ENCODE measurements at places on chromosomes 12 and 14.

- no peak for DNase-seq
These were observed 11.7 kb upstream of the RIPK3 start for GRCh38 chr14:24351517-24351916.

- DNase-seq, result no peak
These were observed 211.0 kb downstream of the RBM19 start for GRCh38 chr12:113755098-113755497.

- no peak for DNase-seq
These were observed 7.2 kb downstream of the LGALS3 start for GRCh38 chr14:55136241-55136640.

DNA sequence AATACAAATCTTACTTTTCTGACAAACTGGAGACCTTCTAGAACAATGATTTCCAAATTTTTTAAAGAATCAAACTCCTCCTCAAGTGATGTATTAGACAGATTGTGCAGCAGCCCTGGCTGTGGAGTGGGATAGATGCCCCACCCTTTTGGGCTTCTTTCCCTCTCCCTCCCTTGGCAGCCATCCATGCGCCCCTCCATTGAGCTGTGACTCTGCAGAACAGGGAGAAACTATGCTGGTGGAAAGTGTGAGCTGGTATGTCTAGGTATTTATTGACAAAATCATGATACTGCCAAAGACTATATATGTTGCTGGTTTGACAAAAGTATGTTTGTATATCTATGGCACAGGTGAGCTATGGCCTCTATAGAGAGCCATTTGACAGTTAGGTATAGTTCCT is 138.5 kb downstream of the KTN1 start:
- no peak for DNase-seq

GRCh38 chr12:19282133-19282699 is 152.7 kb downstream of the PLEKHA5 start:
- no peak for DNase-seq
